ENCODE measurements at places on chromosomes 2 and 18. TPM values are rescaled to one million over a fixed set of nuclear protein-coding genes. Genes with fewer than 3 reads are reported as not detected.

DNA sequence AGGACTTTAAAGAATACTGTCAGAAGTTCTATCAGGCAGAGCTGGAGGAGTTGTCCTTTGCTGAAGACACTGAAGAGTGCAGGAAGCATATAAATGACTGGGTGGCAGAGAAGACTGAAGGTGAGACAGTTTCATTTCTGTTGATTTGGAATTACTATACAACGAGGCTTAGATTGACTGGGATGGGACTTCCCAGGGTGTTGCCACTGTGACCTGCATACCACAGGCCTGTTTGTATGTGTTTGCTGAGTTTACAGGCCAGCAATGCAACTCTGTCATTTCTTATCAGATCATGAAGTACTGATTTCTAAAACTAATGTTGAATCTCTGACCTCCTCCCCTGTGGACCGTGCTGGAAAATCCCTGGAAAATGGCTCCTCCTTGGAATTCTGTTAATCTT is 11.8 kb downstream of the SERPINB8 start:
- H3K27ac ChIP-seq: no peak overlapping the region
- no peak overlapping the region for H3K4me3 ChIP-seq
- H3K27me3 ChIP-seq: no peaks in the 10 kb centered on the region
- DNase-seq: no peak
- H3K36me3 ChIP-seq: no peaks in the 10 kb centered on the region
- no peaks in the 10 kb centered on the region for H3K4me1 ChIP-seq

DNA sequence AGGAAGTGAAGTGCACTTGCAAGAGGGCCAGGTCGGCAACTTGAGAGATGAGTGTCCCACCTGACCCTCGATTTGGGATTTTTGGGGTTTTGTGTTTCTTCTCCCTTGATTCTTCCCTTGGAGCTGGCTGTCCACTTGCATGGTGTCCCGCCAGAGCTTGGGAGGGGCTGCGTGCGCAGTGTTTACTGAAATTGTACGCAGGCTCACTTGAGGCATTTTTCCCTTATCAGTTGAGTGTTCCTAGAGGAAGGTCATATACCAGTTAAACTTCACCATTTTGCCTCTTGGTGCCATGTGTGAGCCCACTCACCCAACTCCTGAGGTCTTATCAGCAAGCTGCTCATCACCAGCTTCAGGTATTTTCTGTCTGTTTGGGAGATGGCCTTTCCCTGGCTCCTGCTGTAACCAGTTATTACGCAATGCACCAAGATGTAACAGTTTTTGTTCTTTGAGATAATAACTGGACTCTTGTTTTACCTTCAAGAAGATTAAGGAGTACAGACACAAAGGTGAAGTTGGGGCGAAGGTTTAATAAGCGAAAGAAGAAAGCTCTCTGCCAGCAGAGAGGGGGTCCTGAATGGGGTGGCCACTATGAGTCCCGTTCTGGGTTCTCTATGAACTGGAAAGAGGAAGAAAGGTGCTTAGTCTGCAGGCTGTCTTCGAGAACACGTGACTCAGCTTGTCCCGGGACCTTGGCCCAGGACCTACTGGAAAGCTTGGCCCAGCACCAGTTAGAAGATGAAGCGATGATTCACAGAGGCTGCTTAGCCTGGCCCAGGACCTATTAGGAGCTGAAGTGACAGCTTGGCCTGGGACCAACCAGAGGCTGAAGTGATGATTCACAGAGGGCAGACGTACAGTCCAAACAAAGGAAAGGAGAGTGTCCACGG is 21.5 kb upstream of the TXNL4A start:
- peaks cover 2% of the 10 kb centered on the region for H3K36me3 ChIP-seq
- H3K27ac ChIP-seq: no peak overlapping the region
- no peaks in the 10 kb centered on the region for H3K4me1 ChIP-seq
- DNase-seq: no peak

The CAPN14 gene
- total RNA-seq: 0.28 TPM

The TMEM37 gene
- 3.4 TPM for total RNA-seq

DNA sequence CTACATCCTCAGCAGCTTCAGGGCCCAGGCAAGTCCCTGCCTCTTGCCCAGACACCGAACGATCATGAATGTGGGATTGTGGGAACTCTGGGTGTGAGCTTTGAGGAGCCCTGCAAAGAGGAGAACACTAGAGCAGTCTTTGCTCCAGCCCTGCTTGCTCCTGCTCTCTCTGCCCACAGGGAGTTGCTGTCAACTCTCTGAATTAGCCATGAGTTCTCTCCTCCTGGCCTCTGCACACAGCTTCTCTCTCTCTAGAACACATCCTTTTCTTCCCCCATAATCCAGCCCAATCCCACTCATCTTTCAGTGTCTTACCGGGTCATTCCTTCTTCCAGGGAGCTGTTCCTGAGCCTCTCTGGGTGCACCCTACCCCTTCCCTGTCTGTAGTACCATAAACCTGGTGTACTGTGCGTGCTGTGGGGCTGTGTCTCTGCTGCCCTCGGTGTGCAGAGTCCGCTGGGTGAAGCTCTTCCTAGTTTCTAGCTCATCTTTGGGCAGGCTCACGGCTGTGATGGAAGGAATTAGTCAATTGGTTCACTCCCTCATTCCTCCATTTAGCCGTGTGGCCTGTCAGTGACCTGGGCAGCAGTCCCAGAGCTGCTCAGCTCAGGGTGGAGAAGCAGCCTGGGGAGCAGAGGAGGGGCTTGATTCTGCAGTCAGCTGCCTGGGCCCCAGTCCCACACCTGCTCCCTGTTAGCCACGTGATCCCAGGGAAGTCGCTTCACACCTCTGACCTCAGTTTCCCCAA is 132.9 kb upstream of the HDAC4 start:
- H3K36me3 ChIP-seq: no peaks in the 10 kb centered on the region
- no peak for DNase-seq
- no peaks in the 10 kb centered on the region for H3K27me3 ChIP-seq
- peaks cover 50% of the 10 kb centered on the region for H3K4me1 ChIP-seq
- no peak overlapping the region for H3K27ac ChIP-seq

The POTEI gene
- 0.59 TPM for total RNA-seq

DNA sequence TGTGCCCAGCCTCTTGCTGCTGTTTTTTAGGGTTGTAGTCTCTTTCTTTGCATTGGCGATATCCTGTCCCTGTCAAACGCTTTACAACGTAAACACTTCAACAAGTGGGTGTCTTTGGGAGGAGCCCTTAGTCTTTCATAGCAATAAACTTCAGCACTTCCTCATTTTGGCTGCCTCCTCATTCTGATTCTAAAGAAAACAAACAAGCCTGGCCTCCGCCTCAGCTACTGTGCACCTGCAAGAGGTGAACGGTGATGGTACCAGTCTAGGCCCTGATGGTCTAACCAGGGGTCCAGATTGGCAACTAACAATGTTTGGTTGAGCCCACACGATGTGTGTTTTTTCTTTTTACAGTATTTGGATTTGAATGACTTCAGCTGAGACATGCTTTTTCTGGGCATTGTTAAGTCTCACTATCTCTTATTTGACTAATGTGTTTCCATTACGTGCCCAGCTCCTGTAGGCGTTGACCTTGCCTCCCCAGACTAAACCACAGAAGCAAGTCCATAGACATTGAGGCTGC is 53.2 kb upstream of the CUL3 start:
- DNase-seq: no peak
- H3K4me3 ChIP-seq: no peak overlapping the region
- H3K27ac ChIP-seq: no peak overlapping the region
- H3K27me3 ChIP-seq: no peaks in the 10 kb centered on the region

GRCh38 chr18:10776493-10776892 is 250.7 kb downstream of the NAPG start:
- H3K27me3 ChIP-seq: no peaks in the 10 kb centered on the region
- no peak overlapping the region for H3K4me3 ChIP-seq
- H3K27ac ChIP-seq: no peak overlapping the region
- DNase-seq: no peak
- no peaks in the 10 kb centered on the region for H3K4me1 ChIP-seq
- no peaks in the 10 kb centered on the region for H3K36me3 ChIP-seq

DNA sequence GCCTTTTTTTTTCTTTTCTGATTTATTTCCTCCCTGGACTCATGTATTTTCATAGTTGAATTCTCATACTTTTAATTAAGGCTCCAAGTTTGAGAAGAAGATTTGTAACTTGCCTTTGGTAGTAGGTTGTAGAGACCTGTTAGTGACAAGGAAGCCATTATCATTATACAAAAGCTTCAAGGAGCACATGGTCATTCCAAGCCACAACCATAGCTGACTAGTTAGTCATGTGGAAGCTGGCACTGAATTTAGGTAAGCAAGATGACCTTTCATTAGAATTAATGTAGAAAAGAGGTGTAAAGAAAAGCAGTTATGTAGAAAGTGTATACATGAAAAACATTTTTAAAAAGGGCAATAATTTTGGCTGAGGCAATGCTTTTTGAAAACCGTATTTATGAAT is 89.7 kb downstream of the LRP1B start:
- no peak overlapping the region for H3K4me3 ChIP-seq
- H3K27me3 ChIP-seq: no peaks in the 10 kb centered on the region
- H3K4me1 ChIP-seq: no peaks in the 10 kb centered on the region
- no peaks in the 10 kb centered on the region for H3K36me3 ChIP-seq

DNA sequence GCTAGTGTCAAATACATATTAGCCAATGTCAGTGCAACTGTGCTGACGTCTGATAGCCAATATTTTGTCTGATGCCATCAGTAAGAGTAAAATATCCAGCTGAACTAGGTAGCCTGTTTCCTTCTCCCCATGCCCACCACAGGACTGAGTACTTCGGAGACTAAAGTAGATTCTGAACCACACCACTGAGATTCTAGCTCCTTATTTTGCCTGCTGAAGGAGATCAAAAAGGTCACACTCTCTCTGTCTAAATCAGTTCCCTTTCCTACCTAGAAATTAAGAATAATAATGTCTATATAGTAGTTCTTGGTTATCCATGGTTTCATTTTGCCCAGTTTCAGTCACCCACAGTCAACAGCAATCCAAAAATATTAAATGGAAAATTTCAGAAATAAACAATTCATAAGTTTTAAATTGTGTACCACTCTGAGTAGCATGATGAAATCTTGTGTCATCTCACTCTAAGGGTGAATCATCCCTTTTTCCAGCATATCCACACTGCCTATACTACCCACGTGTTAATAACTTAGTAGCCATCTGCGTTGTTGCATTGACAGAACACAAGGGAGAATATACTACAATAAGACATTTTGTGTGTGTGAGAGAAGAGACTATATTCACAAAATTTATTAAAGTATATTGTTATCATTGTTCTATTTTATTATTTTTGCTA is 1043.3 kb upstream of the PIK3C3 start:
- DNase-seq: no peak
- H3K27me3 ChIP-seq: no peaks in the 10 kb centered on the region
- no peaks in the 10 kb centered on the region for H3K4me1 ChIP-seq
- no peak overlapping the region for H3K4me3 ChIP-seq
- H3K36me3 ChIP-seq: no peaks in the 10 kb centered on the region
- no peak overlapping the region for H3K27ac ChIP-seq

The BOLL gene
- total RNA-seq: not detected

The MARS2 gene
- 5.3 TPM for total RNA-seq

DNA sequence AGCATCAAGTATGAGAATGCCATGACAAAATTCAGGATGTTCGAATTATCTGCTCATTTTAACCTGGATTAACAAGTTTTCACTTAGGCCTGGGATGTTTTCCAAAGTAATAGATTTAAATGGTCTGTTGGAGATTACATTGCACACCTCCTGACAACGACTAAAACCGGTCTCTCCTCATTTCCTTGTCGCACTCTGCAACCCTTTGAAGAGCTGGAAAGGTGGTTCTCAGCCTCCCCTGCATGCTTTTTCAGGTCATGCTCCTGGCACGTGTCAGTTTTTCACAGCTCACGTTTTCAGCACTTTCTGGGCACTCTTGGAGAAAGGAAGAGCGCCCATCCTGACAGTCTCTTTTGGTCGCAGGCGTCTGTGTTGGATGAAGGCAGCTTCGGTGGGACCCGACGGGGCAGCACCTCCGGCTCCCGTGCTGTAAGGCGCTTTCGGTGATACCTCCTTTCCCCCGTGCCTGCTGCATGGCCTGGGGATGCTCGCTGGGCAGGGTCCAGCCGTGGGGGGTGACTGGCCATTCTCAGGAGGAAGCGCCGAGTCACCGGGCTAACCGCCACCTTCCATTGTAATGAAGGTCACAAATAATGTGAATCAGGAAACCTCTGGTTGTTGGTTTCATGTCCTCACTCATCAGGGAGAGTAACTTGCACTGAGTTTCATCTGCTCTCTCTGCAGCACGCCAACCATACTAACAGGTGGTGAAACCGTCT is 63.5 kb upstream of the RBM44 start:
- peaks cover 19% of the 10 kb centered on the region for H3K4me1 ChIP-seq

DNA sequence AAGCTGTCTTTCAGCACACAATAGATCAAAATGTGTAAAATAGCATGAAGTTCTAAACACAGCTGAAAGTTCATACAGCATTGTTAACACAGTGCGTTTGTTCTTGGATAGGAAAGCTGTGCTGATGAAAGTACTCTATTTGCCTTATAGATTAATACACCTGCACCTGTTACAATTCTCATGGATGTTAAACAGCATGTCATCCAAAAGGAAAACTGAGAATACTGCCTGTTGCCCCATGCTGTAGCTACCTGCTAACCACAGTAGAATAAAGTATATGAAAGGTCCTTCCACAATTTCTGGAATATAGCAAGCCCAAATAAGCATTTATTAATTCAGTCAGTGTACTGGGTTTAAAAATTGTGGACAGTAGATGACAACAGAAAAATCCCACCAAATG is 166.7 kb upstream of the DTNA start:
- no peak overlapping the region for H3K27ac ChIP-seq
- no peak overlapping the region for H3K4me3 ChIP-seq
- no peaks in the 10 kb centered on the region for H3K4me1 ChIP-seq
- no peak for DNase-seq
- H3K27me3 ChIP-seq: no peaks in the 10 kb centered on the region

The PTRHD1 gene
- 19.9 TPM for total RNA-seq

DNA sequence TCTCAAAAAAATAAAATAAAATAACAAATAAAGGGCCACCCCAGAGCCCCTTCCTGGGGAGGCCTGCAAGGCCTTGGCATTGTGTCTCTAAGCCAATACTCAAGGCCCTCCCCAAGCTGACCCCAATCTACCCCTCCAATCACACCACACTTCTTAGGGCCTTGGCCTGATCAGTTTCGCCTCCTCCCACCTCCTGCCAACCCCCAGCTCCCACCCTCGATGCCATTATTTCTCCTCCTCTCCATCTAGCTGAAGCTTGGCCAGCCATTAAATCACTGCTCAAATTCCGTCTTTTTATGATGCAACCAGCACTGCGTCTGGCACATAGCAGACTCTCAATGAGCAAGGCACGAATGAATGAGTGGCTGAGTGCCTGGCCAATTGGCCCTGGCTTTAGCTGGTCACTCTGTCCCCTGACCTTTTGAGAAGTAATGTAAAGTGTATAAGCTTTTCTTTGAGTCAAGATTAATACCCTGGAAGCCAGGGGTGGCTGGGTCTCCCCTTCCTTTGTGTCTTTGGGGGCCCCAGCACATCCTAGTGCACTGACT is 55.9 kb downstream of the SMAD7 start:
- no peaks in the 10 kb centered on the region for H3K36me3 ChIP-seq
- no peak for DNase-seq
- H3K4me1 ChIP-seq: peaks cover 53% of the 10 kb centered on the region
- no peak overlapping the region for H3K4me3 ChIP-seq
- no peak overlapping the region for H3K27ac ChIP-seq

GRCh38 chr2:169108099-169108884 is 38.9 kb downstream of the DHRS9 start:
- H3K36me3 ChIP-seq: no peaks in the 10 kb centered on the region
- H3K4me1 ChIP-seq: peaks cover 18% of the 10 kb centered on the region
- no peaks in the 10 kb centered on the region for H3K27me3 ChIP-seq
- no peak for DNase-seq
- H3K4me3 ChIP-seq: no peak overlapping the region
